ENCODE measurements at places on chromosomes 12 and 14.

- DNase-seq = no peak
Measured at GRCh38 chr14:56514663-56515371, 64.8 kb upstream of the TMEM260 start.

GRCh38 chr12:100827901-100828520 is 33.4 kb downstream of the ANO4 start:
- peak; percentile 60 for DNase-seq

DNA sequence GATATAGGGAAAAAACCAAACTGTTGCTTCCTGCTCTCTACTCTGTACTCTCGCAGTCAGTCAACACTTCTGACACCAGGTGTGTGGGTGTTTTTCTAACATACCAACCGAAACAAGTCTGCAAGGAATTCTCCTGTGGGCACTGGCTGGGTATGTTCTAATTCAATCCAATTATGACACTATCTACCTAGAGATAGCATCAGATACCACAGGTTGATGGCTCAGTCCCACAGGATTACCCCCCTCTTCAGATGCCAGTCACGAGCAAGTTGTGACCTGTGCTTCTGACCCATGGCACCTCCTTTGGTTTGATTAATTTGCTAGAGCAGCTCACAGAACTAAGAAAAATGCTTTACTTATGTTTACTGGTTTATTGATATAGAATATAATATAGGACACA is 78.3 kb downstream of the DYRK2 start:
- no peak for DNase-seq

- DNase-seq = no peak
Measured at GRCh38 chr12:29333178-29333577, 47.8 kb downstream of the ERGIC2 start.

DNA sequence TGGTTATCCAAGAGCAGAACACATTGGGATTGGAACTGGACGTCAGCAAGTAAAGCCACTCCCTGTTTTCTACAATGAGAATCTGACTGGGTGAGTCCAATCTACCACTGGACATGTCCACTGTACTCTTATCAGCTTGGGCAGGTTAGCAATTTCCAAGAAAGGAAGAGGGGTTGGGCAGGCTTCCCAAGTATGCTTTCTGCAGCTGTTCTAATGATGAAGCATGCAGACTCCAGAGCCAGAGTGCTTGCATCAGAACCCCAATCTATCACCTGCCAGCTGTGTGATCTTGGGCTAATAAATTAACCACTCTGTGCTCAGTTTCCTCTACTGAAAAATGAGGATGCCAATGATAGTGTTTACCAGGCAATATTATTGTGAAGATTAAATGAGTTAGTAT is 92.0 kb downstream of the EMP1 start:
- DNase-seq = peak; percentile 47

GRCh38 chr14:102594514-102595175 is 2.2 kb downstream of the RCOR1 start:
- peak; percentile 72 for DNase-seq

DNA sequence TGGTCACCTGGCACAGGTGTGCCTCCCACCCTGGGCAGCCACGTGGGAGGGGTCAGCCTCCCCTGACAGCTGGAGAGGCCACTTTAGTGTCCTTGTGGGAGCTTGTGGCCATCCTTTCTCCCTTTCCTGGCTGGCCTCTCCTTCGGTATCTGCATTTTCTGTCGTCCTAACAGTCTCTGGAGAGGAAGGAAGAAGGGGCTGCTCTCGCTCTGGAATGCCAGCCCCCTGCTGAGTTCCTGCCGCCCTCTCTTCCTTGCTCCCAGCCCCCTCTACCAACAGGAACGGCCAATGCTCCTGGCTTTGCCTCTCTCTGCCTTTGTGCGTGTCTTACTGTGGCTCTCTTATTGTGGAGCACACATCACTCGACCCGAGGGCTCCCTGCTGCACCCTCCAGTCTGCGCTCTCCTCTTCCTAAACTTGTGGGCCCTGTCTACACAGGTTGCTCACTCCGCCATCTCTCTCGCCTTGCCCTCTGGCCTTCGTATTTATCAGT is 70.8 kb downstream of the FBXL14 start:
- DNase-seq = peak; percentile 37

DNA sequence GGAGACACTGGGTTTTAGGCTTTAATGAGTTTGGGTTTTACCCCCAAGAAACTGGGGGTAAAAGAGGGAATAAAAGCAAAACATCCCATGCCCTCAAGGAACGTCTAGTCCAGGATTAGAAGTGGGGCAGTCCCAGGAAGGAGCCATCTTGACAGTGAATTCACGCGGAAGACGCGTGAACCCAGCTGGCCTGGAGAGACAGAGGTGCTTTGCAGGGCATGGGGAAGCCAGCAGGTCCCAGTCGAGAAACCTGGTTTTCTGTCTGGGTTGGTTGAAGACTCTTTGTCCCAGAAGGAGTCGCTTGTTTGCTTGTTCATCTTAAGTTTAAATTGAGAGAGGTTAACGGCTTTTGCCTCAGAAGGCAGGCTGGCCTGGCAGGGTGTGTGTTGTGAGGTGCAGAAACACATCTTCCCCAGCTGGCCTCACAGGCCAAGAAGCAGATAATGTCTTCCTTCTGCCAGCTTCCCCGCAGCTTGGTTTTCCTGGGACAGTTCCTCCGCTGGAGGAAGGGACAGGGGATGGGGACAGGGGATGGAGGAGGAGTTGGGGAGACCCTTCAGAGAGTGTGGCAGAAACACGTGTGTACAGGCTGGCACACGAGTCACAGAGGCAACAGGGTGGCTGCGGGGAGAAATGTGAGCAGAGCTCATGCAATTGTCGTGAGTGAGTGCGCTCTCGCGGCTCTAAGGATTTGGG is 18.5 kb upstream of the CD9 start:
- DNase-seq = peak; percentile 20
